ENCODE measurements at places on chromosomes 11 and 22. TPM values are rescaled to one million over a fixed set of nuclear protein-coding genes. Genes with fewer than 3 reads are reported as not detected.

- DNase-seq, result no peak
These were observed 281.0 kb upstream of the C11orf87 start for GRCh38 chr11:109140857-109141515.

- DNase-seq, result peak; percentile 61
These were observed 127.0 kb downstream of the MRTFA start for GRCh38 chr22:40509401-40510134.

- no peak for DNase-seq
These were observed 116.5 kb upstream of the ANO5 start for GRCh38 chr11:22076271-22076930.

DNA sequence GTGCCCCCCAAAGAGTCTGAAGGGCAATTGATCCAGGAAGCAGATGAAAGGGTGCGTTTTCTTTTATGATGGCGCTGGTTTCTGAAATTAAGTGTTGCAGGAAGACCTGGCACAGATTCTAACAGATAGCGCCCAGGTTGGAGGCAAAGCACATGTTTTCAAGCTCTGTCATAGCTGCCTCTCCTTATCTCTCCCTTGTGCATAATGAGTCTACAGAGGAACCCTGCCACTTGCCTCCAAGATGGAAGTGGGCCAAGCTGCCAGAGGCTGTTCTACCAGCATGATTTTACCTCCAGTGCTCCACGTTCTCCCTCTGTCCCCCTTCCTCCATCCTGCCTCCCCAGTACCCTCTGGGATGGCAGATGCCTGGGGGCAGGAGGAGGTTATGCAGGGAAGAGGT is 30.0 kb upstream of the TLCD5 start:
- no peak for DNase-seq

GRCh38 chr11:17722000-17722643 is 2.8 kb downstream of the MYOD1 start:
- no peak for DNase-seq

DNA sequence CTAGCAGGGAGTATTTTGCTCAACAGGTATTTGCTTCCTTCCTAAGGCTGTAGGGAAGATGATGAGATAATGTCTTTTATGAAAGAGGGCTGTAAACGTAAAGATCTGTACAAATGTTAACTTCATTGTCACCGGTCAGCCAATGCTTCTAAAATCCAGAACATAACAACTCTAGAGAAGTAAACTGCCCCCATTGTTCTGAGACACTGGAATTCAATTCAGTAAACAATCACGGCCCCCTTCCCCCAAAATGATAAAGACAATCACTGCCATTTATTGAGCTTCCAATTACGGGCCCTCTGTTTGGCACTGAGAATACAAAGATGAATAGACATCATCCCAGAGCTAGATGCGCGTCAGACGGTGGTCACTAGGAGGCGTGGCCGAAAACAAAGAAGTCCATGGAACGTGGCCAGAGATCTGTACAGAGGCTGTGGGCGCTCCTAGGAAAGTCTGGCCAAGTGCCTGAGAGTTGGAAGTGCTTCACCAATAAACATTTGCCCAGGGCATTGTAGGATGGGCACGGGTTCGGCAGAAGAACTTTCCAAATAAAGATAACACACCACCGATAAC is 576 bp downstream of the TMEM258 start:
- DNase-seq, result no peak

GRCh38 chr22:40628354-40629042 is 8.0 kb downstream of the MRTFA start:
- DNase-seq, result no peak

GRCh38 chr11:64558065-64558745 is 32.8 kb upstream of the SLC22A12 start:
- DNase-seq, result no peak

GRCh38 chr11:32326522-32326921 is 108.8 kb downstream of the WT1 start:
- no peak for DNase-seq

GRCh38 chr22:38694940-38695339 is 5.8 kb downstream of the JOSD1 start:
- DNase-seq, result no peak

DNA sequence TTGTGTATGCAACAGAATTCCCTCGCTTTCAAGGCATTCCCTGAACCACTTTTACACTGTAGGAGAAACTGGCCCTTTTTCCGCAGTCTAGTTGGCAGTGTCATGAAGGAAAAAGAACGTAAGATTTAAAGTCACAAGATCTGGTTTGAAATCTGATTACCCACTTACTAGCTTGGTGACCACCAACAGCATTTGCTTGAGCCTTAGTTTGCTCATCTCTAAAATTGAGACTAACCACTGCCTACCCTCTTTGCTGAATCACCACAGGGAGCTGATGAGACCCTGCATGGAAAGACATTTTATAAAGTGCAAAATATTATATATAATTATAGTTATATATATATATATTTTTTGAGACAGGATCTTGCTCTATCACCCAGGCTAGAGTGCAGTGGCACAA is 39.4 kb downstream of the SYTL2 start:
- no peak for DNase-seq

- peak; percentile 85 for DNase-seq
These were observed 118.8 kb upstream of the CADM1 start for GRCh38 chr11:115623021-115623451.

DNA sequence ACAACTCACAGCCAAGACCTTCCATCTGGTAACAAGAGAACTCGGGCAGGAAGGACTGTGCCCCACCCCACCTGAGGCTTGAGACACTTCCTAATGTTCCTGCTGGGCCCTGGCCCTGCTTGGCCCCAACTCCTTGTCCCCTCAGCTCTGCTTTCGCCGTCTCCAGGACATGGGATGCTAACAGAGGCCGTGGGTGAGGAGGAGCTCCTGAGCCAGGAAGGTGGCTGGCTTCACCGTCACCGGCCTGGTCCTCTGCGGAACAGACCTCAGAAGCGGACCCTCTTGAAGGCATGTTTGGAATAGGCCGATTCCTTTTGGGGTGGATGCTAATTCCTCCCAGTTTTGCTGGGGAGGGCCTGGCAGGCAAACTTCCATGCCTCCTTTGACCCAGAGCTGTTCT is 154.3 kb downstream of the CACNA1I start:
- DNase-seq, result no peak

- no peak for DNase-seq
These were observed 3.6 kb upstream of the APOBEC3A start for GRCh38 chr22:38953577-38954413.

GRCh38 chr22:50060441-50061140 is 2.5 kb upstream of the TTLL8 start:
- no peak for DNase-seq

Gene OR10D3
- total RNA-seq, result not detected

Gene OR52I2
- not detected for total RNA-seq

Gene AP5B1
- total RNA-seq, result 6.7 TPM

Gene TMEM191C
- 0.74 TPM for total RNA-seq

Gene CLMP
- total RNA-seq, result 4.9 TPM
